ENCODE measurements at places on chromosomes 2 and 18.

- DNase-seq: no peak
Observed at GRCh38 chr2:1101982-1102590, 151.4 kb downstream of the SNTG2 start.

- no peak for DNase-seq
Observed at GRCh38 chr2:113305146-113305545, 26.4 kb upstream of the PAX8 start.

GRCh38 chr2:227536445-227536844 is 62.2 kb upstream of the SCYGR2 start:
- DNase-seq: no peak

DNA sequence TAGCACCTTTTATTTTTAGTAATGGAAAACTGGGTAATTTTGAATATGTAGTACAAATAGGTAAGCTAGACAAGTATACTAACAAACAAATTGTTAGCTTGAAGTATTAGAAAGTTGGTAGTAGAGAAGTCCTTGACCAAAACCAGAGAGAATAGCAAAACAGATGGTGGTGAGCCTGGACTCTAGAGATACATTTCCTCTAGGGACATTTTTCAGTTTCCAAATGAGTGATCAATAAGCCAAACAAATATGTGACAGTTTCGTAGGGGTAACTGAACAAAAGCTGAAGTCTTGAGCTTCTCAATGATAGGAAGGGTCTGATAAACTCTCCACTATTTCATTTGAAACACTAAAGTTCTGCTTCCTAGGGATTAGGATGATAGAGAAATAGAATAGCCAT is 692.0 kb upstream of the FAM98A start:
- DNase-seq: no peak

- no peak for DNase-seq
Observed at GRCh38 chr2:1664076-1664605, 80.2 kb downstream of the PXDN start.

- DNase-seq: no peak
Observed at GRCh38 chr2:176132205-176133171, 3.0 kb downstream of the HOXD8 start.

- DNase-seq: no peak
Observed at GRCh38 chr2:23146011-23146410, 239.0 kb upstream of the KLHL29 start.

GRCh38 chr2:100821255-100821910 is 1.4 kb downstream of the NPAS2 start:
- no peak for DNase-seq

DNA sequence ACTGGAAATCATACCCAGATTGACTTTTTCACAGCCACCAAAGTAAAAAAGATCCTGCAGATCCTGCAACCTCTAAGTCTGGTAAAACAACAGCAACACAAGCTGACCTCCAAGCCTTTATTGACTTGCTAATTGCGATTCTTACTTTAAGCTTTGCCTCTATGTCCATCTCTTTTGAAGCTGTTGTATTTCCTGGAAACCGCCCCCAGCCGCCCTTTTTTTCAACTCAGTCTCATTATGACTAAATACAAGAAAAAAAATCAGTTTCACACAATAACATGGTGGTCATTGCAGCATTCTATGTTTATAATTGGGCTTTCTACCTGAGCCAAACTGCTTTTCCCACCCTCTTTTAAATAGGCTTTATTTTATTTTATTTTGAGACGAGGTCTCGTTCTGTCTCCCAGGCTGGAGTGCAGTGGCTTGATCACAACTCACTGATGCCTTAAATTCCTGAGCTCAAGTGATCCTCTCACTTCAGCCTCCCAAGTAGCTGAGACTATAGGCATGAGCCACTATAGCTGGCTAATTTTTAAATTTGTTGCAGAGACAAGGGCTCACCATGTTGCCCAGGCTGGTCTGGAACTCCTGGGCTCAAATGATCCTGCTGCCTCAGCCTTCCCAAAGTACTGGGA is 76.2 kb downstream of the MOGAT1 start:
- no peak for DNase-seq

DNA sequence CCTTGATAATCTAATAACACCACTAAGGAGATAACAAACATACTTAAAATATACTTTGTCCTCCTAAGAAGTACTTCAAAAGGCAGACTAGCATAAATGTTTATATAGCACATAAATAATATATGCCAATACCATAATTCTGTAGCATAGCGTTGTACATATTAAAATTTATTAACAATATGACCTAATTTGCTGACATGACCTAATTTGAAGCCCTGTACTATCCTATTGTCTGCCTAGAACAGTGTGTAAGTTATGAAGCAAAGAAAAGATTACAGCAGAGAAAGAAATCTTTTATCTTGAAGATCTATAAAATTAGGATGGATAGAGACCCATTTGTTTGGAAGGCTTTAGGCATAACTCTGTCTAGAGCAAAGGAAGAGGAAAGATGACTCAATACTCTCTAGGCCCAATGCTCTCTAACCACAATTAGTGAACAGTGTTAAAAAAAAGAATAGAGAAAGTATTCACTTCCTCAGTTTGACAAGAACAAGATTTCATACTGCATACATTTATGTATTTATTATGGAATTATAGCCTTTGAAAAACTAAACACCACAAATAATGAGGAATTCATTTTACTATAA is 231.3 kb downstream of the ZRANB3 start:
- DNase-seq: no peak

GRCh38 chr2:26756337-26756736 is 7.7 kb upstream of the SLC35F6 start:
- no peak for DNase-seq

DNA sequence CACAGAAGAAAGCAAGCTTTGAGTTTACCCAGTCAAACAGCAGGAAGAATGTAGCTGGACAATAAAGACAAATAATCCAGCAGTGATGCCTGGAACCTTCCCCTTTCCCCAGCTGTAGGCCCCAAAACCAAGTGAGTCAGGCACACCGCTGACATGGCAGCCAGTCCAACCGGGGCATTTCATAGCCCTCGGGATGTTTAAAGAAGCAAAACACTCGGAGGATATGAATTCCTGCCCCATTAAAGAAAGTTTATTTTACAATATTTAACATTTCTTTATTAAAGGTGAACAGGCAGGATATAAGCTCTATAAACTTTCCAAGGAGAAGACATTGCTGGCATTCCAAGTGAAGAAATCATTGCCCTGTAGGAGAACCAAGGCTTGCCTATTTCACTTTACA is 507.6 kb upstream of the TNP1 start:
- DNase-seq: no peak

- DNase-seq: peak; percentile 46
Observed at GRCh38 chr2:42095923-42096408, 48.1 kb downstream of the PKDCC start.
